NCI-H748 treated with DMSO at 0.1 percent for 48 hours (cell line): ENCODE measurements at places on chromosomes 11 and 22.

DNA sequence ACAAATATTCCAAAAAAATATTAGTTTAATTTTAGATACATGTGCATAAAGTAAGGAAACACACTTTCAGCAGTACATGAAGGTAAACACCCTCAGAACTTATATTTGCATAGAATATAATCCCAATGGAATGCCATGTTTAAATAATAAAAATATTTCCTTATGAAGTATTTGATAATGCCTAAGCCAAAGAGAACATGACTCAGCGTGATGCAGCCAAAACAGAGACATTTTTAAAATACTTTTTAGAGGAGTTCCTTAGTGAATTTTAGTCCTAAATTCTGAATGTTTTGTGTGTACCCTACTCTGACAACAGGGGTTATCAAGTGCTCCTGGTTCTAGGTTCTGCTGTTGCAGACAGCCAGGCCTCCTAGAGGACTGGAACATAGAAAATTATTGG lies 39.1 kb upstream of the POU2AF2 start:
- no peak for DNase-seq

GRCh38 chr11:119093942-119094815 lies 7.5 kb downstream of the DPAGT1 start:
- DNase-seq: no peak

GRCh38 chr11:2209900-2210321 lies 38.3 kb upstream of the TH start:
- DNase-seq: no peak

DNA sequence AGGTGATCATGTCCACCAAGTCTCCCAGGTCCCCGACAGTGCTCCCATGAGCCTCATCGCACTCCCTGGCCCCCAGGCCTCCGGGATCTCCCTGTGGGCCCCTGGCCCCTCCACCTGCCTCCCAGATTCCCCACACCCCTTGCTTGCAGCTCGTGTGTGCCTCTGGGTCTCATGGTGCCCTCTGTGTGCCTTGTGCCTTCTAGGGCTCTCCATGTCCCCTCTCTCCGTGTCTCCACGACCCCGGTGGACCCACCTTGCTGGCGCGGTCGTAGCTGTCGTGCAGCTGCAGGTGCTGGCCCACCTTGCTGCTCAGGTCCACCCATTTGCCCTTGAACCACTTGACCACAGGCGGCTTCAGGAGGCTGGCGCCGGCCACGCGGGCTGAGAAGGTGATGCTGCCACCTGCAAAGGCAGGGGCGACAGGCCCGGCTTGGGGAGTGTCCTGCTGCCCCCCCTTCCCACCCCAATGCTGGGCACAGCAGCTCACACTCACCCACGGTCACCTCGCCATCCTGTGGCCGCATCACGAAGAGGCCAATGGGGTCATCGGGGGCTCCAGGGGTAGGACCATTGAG lies 2.9 kb downstream of the MYBPC3 start:
- no peak for DNase-seq

- DNase-seq: no peak
These were observed 72.8 kb downstream of the LRRC32 start for GRCh38 chr11:76597533-76598425.

DNA sequence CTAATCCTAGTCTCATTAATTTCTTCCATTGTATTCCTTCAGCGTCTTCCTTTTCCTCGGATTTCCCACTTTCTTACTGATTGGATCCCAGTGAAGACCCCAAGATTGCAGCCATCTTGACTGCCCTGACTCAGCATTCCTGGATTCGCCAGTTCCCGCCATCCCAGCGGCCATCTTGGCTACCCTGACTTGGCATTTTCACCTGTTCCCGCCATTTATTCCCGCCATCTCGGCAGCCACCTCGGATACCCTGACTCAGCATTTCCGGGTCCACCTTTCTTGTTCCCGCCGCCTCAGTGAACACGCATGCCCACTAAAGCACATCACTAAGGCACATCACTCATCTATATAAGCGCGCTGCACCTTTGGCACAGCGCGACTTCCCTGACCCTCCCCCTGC lies 13.8 kb upstream of the OR56A3 start:
- peak; percentile 90 for DNase-seq
